Activated B cell treated with CpG ODN at 0.5 μM for 24 hours (primary cell): ENCODE measurements at places on chromosomes 12 and 14. TPM values are rescaled to one million over a fixed set of nuclear protein-coding genes. Genes with fewer than 3 reads are reported as not detected.

GRCh38 chr12:128784030-128784760 lies 39.6 kb downstream of the SLC15A4 start:
- DNase-seq, result no peak

GRCh38 chr12:79691511-79692248 lies 916 bp upstream of the PAWR start:
- no peak for DNase-seq

The COX8C gene
- not detected in 2 replicates for total RNA-seq

DNA sequence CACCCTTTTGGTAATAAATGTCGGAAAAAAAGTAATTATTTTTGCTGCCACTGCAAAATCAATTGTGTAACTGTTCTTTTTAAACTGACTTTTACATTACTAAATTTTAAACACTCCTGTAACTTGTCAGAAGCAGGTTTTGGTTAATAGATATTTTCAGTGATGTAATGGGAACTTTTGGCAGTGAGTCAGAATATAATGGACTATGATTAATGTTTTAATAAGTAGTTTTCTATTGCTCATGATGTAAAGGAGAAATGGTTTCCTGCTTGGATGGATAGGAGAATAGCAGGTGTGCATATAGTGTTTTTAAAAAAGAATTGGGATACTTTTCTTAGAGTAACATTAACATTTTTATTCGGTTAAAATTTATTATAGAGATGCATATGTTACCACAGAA lies 58.8 kb downstream of the TRMT5 start:
- DNase-seq, result no peak

GRCh38 chr12:21343636-21344035 lies 8.9 kb upstream of the SLCO1A2 start:
- no peak for DNase-seq

The CRY1 gene
- total RNA-seq, result 4.6 and 7.1 TPM in 2 replicates

GRCh38 chr12:110543252-110543959 lies 39.7 kb downstream of the PPTC7 start:
- no peak for DNase-seq

DNA sequence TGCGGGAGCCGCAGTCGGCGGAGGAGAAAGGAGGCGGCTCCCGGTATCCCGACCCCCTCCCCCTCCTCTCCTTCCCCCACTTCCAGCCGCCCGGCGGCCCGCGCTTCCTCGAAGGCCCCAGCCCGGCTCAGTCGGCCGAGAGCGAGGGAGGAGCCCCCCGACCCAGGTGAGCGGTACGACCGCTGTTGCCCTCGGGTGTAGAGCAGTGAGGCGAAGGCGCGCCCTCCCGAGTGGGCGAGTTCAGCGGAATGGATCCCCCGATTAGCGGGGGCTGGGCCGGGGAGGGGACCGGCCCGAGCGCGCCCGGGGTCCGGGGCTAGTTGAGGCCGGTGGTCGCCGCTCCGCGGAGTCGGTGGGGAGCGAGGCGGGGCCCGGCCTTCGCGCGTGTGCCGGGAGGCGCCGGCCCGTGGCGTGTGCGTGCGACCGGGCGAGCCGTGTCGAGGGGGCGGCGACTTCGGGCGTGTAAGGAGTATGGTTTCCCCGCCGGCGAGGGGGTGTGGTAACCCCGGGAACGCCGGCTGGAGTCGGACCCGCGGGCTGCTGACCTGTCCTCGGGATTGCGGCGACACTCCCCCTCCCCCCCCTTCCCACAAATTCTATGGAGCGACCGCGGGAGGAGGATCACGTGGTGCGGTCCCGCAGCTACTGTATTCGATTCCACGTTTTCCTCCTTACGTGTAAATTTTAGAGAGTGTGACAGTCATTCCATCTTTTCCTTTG lies 501 bp downstream of the RIMKLB start:
- DNase-seq, result peak; percentile 67

- DNase-seq, result no peak
Observed at GRCh38 chr14:36495666-36496065, 24.4 kb downstream of the NKX2-1 start.

The TMEM52B gene
- total RNA-seq, result not detected in 2 replicates

DNA sequence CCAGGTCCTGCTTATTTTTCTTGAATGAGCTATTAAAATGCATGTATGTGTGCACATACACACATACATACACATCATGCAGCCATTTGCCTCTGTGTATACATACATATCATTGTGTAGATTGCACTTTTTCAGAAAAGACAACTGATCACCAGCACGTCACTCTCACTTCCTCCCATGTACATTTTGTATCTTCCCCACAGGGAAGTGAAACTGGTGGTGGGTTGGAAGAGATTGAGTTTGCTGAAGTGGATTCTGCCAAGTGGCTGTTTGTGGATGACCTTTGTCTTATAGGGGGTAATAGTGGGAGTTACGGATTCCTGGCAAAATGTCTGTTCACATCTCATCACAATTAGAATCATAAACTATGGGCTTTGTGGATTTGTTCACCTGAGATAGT lies 448.6 kb downstream of the RAD51B start:
- no peak for DNase-seq

GRCh38 chr12:16606991-16607390 lies 1.0 kb upstream of the LMO3 start:
- no peak for DNase-seq

GRCh38 chr14:30559638-30560091 lies 707 bp downstream of the G2E3 start:
- DNase-seq, result no peak

GRCh38 chr14:35403114-35403602 lies 1.4 kb downstream of the NFKBIA start:
- DNase-seq, result peak; percentile 24

- DNase-seq, result no peak
Observed at GRCh38 chr12:29054858-29055663, 94.0 kb upstream of the FAR2 start.

The DCD gene
- total RNA-seq, result not detected in 2 replicates

DNA sequence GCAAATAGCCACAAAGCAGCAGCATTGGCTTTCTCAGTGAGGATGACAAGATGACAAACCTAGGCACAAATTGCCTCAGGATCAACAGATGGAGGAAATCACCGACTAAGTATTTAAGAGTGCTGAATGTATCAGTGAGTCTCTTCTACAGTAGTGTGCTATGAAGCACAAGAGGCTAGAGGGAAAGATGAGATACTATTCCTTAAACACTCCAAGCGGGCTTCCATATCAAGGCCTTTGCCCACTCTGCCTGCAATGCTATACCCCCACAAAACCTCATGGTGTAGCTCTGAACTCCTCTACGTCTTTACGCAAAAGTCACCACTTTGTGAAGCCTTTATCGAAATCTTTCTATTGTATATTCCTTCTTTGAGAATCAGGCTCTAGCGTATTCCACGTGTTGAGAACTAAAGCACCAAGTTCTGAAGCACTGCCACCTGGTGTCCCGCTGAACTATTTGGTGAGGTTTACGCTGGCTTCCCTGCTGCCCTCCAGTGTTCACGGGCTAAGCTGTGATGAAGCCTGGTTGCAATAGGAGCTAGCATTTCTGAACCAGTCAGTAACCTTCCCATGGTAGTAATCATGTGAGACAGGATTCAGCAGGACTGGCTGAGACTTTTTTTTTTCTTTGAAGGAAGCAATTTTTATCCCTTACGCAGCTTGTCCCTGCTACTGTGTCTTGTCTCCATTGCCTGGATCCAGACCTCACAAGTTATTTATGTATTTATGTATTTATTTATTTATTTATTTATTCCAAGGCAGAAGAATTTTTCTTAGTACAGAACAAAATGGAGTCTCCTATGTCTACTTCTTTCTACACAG lies 426.5 kb upstream of the OR4E1 start:
- DNase-seq, result no peak

DNA sequence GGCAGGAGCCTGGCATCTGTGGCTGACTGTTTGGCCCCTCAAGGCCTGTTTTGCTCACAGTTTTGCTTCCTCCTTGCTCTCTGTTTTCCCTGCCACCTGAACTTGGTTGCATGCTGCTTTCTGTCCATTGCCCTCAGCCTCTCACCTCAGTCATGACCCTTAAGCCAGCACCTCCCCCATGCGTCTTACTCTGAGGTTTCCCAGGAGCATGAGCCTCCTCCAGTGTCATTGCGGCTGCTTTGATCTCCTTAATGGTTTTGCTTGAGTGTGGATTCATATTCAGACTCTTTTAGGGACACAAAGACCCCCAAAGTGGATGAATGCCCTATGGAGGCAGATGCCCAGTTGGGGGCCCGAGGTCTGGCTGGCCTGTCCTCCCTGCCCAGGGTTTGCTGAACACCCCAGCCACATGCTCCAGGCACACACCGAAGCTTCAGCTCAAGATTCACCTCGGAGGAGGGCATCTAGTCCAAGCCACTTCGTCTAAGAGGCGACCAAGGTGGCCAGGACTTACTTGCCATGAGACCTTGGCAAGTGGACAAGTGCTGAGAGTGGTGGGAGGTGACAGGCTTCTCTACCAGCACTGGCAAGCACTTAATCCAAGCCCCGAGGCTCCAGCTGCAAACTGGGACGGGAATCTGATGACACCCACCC lies 95.4 kb upstream of the DIO3 start:
- no peak for DNase-seq

The DPF3 gene
- total RNA-seq, result 3.5 and 4.3 TPM in 2 replicates

DNA sequence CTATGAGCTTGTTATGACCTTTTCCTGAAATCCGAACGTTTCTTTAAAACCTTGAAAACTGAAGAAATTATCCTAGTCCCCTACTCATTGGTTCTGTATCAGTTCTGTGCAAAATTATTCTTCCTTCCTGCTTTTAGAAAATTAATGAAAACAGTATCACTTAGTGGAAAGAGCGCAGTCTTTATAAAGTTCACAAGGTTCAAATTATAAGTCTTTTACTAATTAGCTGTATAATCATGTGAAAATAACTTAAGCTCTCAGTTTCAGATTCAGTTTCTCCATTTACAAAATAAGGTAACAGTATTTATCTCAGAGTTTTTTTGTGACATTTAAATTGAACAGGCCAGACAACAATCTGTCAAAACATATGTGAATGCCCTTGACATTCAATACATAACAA lies 306.1 kb downstream of the ADAMTS20 start:
- no peak for DNase-seq

DNA sequence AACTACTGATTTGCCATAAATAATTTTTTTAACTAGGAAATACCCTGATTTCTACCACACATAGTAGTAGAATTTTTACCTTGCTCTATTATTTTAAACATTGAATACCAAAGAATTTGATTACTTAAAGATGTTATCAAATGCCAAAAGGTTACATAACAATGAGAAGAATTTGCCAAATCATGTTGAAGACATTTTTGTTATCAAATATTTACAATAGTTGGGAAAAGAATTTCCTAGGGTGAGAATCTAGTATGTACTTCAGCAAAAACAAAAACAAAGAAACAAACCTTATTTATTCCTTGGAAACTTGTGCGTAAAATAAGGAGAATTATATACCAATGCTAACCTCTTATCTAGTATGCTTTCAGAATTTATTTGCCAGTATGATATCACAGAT lies 107.2 kb downstream of the SCAF11 start:
- no peak for DNase-seq

- DNase-seq, result no peak
Observed at GRCh38 chr12:57008178-57008577, 1.8 kb upstream of the ZBTB39 start.

DNA sequence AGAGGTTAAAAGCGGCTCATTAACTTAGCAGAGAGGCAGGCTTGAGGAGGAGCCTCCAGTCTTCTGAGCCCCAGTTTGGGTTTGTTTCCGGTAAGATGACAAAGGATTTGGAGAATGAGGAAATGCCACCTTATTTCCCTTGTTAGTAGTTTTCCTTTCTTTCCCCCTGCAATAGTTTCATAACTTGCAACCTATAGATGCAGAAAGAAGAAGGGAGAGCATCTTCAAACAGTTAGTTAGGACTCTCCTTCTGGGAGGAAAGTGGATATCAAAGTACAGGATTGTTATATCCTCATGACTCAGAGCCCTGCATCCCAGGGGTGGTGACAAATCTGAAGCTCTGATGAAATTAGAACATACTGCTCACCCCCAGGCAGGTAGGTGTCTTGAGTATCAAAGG lies 180.7 kb upstream of the SLC38A2 start:
- DNase-seq, result no peak

- DNase-seq, result no peak
Observed at GRCh38 chr12:62263966-62264365, 3.8 kb downstream of the USP15 start.

DNA sequence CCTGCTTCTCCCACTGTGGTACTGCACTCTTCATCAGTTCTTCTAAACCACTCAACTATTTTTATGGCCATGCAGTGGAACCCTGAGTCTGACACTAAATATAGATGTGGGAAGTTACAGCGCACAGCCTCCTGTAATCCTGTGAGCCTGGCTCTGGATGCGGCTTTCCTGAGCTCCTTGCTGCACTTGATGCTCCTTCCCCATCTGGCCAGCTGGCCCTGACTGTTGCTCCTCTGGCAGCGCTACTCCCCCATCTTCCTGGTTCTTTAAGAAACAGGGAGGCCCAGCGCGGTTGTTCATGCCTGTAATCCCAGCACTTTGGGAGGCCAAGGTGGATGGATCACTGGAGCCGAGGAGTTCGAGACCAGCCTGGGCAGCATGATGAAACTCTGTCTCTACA lies 24.6 kb downstream of the IQSEC3 start:
- DNase-seq, result no peak

GRCh38 chr12:8687846-8688601 lies 9.8 kb upstream of the RIMKLB start:
- no peak for DNase-seq

The PPP1R12A gene
- 72.9 and 90.4 TPM in 2 replicates for total RNA-seq

The RESF1 gene
- total RNA-seq, result 286 and 299 TPM in 2 replicates

The AJUBA gene
- total RNA-seq, result 0.29 and 0.67 TPM in 2 replicates

The KRT7 gene
- total RNA-seq, result 0.81 and 1.1 TPM in 2 replicates

The WASHC3 gene
- total RNA-seq, result 47.3 and 50.6 TPM in 2 replicates

GRCh38 chr14:21536418-21537089 lies 10.4 kb upstream of the SALL2 start:
- DNase-seq, result no peak

DNA sequence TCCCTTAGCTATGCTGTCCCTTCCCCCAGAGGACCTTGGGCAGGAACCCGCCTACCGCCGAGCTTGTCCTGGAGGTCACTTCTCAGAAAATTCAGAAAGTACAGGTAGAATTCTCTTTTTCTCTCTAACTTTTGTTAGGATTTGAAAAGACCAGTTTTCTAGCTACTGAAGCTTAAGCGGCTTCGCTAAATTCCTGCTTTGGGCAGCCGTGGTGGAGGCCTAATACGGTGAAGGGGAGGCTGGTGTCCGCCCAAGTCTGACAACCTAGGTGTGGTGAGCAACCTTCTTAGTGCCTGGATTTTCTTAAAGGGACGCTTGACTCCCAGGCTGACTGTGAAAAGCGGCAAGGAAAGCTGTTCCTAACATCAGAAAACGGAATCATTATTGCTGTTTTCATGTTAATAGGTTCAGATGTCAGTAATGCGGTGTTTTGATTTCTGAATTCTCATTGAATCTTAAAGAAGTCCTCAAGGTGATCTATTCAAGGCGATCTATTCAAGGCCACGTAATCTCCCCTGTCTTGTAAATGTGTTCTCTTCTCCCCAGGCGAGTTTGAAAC lies 835 bp downstream of the FGD4 start:
- no peak for DNase-seq

DNA sequence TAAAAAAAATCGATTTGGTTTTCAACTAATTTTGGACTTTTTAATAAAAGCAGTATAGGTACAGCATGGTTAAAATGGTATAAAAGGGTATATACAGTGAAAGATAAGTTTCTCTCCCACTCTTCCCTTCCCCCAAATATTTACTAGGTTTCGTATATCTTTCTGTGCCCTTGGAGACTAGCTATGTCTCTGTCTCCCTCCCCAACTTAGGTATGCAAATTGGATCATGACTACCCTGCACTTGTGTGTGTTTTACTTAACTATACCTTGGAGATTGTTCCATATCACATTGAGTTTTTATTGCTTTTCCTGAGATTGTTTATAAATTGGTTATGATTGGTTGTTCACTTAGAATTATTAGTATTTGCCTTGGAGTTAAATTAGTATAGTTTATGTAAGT lies 19.4 kb downstream of the AEBP2 start:
- DNase-seq, result no peak
